ENCODE measurements at places on chromosomes 13 and 19. TPM values are rescaled to one million over a fixed set of nuclear protein-coding genes. Genes with fewer than 3 reads are reported as not detected.
A peak's percentile ranks its signal among the peaks of the same experiment; 100 is the strongest.

GRCh38 chr13:114099191-114099590 lies 33.2 kb downstream of the RASA3 start:
- DNase-seq, result peak; percentile 83

The HPN gene
- 3.4 TPM for total RNA-seq

DNA sequence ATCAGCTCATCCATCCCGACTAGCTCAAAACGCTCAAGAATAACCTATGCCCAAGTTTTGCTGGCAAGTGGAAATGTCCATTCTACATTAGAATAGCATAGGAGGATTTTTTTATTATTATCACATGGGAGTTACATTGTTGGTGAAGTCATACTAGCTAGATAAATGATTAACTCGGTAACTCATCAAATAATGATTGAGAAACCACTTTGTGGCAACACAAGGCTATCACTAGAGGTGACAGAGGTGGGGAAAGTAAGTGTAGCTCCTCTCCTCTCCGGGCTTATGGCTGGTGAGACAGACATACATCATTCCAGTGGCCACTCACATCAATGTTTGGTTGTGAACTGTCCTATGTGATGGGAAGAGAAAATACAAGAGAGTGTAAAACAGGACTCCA lies 161.6 kb downstream of the ZIC5 start:
- no peak for DNase-seq

The NTN5 gene
- total RNA-seq, result 0.11 TPM

DNA sequence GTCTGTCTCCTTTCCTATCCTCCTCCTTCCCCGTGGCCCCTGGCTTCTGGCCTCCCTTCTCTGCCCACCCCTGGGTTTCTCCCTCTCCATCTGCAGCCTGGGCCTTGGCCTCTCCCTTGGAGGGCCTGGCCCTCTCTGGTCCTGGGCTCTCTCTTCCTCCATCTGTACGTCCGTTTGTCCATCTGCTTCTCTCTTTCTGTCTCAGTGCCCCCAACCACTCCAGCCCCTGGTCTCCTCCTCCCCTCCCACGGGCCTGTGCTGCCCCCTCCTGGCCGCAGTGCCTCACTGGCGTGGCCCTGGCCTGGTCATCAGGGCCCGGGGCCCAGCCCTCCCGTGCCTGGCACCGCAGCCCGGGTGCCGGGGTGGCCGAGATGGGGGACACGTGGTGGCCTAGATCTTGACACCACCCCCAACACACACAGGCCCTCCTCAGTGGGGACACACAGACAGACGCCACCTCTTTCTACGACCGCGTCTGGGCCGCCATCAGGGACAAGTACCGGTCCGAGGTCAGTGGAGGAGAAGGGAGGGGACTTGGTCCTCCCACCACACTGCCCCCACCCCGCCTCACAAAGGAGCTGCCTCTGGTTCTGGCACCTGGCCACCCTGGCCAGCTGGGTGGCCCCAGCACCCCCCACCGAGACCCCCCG lies 11.3 kb downstream of the PRKCSH start:
- DNase-seq, result peak; percentile 56

DNA sequence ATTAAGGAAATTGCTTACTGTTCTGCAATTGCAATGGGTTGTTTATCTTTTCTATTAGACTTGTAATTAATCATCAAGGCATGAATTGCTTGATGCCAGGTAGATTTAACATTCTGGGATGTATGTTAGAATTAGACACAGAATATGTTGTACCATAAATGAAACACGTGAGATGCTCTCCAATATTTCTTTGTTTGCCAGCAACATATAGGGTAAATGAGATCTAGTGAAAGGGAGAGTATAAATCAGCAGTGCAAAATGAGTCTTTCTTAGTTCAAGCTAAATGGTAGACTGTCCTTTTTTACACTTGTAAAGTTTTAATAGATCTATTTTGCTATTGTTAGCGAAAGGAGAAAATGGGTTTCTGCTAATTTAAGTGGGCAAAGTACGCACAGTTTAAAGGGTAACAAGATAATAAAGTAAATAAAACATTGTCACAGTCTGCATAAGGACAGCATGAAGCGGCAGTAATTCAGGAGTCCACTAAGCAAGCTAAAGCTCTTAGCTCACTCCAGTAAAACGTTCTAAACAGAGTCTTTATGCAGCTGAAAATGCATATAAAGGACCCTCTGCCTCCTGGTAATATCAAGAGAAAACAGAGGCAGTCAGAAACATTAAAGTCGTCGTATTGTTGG lies 1137.1 kb downstream of the OLFM4 start:
- DNase-seq, result no peak

DNA sequence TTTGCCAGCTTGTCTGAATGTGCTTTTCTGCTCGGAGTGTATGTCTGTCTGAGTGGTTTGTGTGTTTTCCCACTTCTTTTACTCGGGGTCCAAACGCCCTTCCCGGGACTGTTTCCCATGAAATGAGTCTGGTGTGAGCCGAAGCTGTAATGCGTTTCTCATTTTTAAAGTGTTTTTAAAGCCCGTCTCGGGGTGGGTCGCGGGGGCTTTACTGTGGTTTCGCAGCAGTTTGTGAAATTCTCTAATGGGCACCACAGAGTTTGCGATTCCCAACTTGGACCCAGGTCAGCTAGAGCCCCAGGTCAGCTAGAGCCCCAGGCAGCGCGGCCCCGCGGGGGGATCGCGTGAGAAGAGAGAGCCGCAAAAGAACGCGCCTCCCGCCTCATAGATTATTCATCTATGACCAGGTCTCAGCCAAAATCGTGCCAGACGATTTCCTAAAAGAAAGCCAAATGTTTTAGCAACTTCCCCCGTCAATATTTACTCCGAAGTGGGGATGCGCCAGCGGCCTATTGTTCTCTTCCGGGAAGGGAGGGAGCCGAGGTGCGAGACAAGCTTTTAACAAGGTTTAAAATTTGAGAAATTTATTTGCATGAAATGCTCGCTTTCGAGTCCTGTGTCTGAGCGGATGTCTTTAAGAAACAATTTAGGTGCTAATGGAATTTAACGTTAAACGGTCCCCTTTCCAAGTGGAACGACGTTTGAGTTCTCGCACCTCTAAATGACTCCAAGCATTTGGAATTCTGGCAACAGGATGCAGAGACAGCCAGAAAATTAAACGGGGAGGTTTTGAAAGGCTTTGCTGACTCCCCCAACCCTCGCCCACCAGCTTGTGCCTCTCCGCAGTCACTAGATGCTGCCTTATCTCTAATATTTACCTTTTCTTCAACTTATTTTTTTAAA lies 2.2 kb downstream of the ZIC2 start:
- DNase-seq, result no peak

The BRD4 gene
- 60.9 TPM for total RNA-seq

DNA sequence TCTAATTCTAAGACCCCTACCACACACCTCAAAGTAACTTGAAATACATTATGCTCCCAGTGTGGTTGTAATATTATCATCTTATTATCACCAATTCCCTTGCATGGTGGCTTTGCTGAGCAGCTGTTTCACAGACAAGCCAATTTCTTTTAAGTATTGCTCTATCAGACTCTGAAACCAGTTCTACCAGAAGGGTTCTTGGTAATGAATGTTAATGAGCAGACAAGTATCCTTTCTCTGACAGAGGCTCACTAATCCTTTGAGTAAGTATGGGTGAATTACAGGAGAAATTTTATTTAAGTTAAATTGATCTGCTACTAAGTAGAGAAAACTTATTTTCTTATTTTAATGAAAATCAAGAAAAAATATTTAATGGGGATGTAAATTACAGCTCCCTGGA lies 326.0 kb downstream of the GPC6 start:
- no peak for DNase-seq

DNA sequence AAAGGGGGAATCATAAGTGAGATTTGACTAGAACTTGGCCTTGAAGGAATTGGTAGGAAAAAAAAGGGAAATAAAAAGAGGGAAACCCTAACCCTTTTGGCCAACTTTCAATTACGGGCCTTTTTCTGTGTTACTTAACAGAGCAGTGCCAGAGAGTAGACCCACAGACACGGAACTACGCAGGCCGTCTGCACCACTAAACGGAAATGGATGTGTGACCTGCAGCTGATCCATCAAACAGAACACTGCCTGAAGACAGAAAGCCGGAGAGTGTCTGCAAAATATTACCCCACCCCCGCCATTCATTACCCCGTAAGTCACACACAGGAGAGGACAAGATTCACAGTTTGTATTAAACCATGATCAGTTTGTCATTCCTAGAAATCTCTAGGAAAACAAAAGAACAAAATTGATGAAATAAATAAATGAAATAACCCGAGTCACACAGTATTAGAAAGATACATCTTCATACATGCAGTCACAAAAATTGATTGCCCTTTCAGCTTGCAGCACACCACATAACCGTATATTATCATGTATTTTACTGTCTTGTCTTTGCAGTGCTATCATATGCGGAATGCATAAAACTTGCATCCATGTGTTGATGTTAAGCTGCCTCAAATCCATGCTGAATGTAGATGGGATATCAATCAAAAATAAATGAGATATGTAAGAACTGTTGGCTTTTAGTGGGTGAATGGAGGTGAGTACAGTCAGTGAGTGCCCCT lies 424.7 kb downstream of the IRS2 start:
- no peak for DNase-seq

GRCh38 chr19:1394252-1395193 lies 6.8 kb downstream of the GAMT start:
- no peak for DNase-seq

GRCh38 chr19:17893766-17894165 lies 22.0 kb downstream of the SLC5A5 start:
- no peak for DNase-seq

DNA sequence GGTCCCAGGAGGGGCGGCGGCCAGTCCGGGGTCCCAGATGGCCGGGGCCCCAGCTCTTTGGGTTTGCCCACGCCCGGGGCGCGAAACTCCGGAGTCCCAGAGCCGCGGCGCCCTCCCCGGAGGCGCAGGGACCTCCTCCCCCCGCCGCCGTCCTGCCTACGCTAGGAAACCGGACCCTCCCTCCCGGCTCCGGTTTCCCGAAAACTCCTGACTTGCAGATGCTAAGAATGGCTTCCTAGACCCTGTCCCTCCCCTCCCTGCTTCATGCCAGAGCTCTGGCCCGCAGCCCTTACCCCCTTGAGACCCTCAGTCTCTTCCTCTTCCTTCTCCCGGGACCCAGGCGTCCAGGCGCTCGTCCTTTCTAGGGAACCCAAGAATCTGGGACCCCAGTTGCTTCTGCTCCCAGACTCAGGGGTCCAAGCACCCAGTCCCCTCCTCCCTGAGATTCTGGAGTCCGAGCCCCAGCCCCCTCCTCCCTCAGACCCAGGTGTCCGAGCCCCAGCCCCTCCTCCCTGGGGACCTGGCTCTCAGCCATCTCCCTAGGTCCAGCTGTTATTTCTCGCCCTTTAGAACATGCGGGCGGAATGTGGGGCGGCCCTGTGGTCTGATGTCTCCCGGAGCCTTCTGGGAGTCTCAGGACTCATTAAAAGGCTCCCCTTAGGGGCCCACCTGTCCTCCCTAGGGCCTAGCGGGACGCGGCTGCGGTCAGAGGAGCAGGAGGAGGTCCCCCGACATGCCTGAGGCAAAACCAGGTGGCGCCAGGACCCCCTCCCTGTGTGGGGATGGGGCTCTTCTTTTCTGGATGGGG lies at the start of gene MYBPC2:
Gene MYBPC2 (plus strand): TSS at position 672 of the 808 bp plus-strand sequence. CDS start 62 bp downstream, at position 734.
- DNase-seq, result no peak

GRCh38 chr19:7340959-7341837 lies 7.5 kb upstream of the ARHGEF18 start:
- peak; percentile 82 for DNase-seq

- no peak for DNase-seq
These were observed 11.8 kb upstream of the HMGB1 start for GRCh38 chr13:30477346-30478195.

The PLVAP gene
- total RNA-seq, result 36.9 TPM

- no peak for DNase-seq
These were observed 165.6 kb downstream of the USP12 start for GRCh38 chr13:27005976-27006518.

The MICU2 gene
- 64.4 TPM for total RNA-seq

DNA sequence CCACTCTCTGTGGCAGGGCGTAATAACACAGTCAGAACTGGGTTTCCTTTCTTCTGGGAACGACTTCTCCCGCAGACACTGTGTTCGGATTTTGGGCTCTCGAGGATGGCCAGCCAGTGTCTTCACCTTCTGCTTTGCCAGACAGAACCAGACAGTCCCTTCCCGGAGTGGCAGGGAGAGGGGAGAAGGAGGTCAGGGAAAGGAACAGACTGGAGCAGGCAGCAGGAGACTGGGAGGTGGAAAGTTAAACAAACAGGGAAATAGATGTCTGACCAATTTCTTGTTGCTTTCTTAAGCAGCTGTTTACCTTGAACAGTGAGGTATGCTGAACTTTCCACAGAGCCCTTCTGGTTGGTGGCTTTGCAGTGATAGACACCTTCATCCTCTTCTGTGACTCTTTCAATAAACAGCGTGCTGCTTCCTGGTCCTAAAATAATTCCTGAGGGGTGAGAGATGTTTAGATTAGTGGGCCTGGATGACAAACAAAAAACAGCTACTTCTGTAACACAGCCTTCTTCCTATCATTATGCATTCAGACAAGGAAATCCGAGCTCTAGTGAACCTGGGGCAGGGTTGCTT lies 137.6 kb downstream of the FLT1 start:
- no peak for DNase-seq

DNA sequence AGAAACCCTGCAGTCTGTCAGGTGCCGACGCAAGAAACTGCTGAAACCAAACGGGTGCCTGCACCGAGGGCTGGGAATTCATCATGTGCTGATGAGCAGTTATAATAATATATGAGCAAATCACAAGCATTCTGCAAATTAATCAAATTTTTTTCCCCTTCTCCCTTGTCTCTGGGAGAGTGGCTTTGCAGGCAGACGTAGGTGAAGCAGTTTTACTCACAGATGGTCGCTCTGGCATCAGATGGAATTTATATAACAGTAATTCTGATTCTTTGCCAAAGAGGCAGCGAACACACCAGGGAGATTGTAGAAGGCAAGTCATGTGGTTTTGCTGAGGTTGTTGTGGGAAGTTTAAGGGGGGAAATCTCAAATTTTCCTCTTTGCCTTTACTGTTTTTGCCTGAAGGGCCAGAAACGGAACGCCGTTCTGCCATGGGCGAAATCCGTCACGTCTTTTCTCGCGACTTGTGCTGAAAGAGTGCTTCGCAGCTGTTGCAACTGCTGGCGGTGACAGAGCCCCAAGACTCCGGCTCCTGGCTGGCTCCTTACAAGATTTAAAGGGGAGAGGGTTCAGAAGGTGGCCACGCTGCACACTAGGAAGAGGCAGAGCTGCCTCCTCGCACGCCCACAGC lies 320.1 kb downstream of the ZNF536 start:
- DNase-seq, result no peak

DNA sequence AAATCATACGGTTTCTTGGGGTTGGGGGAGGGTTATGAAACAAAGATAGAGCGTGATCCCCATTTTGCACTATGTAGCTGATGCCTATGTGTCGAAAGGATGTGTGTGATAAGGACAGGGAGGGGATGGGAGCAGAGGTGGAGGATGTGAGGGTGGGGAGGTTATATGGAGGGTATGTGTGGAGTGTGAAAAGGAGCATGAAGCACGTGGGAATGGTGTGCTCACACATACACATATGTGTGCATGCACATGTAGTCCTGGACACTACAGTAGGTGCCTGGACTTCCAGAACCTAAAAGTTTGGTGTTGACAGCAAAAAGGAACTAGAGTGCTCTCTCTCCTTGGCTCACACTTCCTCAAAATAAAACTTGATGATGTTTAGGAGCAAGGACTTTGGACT lies 25.4 kb downstream of the STOML3 start:
- no peak for DNase-seq

The PRTN3 gene
- not detected for total RNA-seq

- peak; percentile 95 for DNase-seq
These were observed 570 bp upstream of the MPND start for GRCh38 chr19:4342615-4343369.

The CCDC8 gene
- total RNA-seq, result 30.8 TPM

All from left ventricle myocardium inferior (tissue), 1 donor.